ENCODE measurements at places on chromosomes 1 and 21.
A peak's percentile ranks its signal among the peaks of the same experiment; 100 is the strongest.

DNA sequence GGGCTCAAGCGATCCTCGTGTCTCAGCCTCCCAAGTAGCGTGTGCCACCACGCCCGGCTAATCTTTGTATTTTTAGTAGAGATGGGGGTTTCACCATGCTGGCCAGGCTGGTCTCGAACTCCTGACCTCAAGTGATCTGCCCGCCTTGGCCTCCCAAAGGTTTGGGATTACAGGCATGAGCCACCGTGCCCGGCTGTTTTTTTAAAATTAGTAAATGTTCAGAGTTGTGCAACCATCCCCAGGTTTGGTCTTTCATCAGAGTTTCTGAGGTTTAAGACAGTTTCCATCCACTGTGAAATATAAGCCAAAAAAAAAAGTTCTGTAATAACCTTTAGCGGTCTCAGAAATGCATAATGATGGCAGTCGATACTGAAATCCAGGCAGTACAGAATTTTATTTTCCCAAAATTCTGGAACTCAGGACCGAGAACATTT is 550 bp upstream of the SYT11 start:
- DNase-seq = no peak

DNA sequence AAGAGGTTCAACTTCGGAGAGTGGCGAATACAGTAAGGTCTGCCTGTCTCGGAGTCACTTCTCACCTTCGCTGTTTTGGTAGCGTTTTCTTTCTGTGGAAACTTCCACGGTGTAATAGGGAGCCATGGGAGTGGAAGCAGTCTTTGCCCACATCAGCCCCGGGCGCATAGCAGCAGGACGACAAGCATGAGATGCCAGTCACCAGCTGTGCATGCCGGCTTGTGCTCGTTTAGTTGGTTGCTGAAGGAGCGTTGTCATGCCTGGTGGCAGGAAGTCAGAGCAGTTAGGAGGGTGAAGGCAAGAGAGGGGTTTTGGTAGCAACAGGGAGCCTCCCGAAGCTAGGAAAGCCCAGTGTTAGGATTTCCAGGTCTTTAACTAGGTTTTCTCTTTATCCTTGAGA is 58.8 kb downstream of the MRPS6 start:
- no peak for DNase-seq

DNA sequence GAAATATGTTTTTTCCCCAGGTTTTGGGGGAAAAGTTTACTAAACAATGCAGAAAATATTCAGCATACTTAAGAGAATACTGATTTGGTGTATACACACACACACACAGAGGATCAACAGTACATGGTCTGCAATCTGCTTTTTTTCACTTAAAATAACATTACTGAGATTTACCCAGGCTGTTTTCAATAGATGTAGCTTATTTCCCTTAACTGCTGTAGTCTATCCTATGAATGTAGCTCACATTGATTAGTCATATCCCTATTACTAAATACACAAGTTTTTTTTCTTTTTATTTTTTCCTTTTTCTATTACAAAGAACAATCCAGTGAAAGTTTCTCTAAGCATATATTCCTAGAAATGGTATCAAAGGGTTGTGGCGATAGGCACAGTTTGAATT is 266.7 kb upstream of the GREM2 start:
- DNase-seq = no peak

DNA sequence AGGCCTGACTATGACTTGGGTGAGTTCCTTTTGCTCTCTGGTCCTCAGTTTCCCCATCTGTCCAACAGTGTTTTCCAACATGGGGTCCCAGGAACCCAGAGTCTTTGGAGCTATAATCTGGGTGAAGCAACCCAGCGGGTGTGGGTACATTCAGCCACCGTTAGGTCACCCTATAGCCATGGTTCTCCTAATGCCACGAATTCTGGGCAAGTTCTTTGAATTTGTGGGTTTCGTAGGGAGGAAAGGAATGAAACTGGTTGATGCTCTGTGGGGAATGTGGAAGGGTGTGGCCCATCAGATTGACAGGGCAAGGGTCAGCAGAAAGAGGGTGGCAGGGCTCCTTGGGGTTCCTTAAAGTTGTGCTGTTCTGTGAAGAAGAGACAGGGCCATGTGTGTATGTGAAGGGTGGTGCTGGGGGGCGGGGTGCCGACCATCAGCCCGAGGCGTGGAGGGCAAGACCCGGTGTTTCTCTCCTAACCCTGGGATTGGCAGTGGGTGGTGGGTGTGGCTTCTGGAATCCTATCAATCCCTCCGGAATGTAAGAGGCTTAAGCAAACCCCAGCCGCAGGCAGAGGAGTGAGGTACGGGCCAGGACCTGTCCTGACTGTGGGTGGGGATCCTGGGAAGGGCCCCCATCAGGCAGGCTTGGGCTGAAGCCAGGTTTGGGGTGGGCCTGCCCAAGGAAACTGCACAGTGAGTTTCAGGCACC is 35.5 kb upstream of the ZNF362 start:
- no peak for DNase-seq

GRCh38 chr1:69794831-69795230 is 227.1 kb downstream of the LRRC7 start:
- DNase-seq = no peak

GRCh38 chr1:53075206-53075605 is 13.2 kb downstream of the PODN start:
- no peak for DNase-seq

GRCh38 chr21:17753736-17754135 is 65.4 kb downstream of the C21orf91 start:
- no peak for DNase-seq

DNA sequence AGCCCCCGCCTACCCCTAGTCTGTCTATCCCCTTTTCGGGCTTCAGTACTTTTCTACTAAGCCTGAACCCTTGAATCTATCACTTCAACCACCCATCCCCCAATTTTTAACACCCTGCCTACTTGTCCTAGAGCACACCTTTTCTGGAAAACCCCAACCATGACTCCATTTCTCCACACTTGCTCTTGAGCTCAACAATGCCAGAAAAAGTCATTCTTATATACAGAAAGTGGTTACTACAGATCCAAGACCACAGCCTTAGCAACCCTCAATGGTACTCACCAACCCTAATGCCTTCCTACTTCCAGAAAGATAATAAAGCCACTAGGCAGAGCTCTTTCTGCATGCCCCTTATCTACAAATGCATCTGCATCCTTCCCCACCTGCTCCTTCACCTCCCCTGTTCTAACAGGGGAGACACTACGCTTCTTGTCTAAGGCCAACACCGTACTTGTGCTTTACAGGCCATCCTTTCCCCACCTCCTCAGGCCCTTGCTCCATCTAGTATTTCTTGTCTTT is 41.2 kb downstream of the DMAP1 start:
- DNase-seq = no peak

- no peak for DNase-seq
These were observed 14.4 kb downstream of the SH3GLB1 start for GRCh38 chr1:86718786-86719185.

DNA sequence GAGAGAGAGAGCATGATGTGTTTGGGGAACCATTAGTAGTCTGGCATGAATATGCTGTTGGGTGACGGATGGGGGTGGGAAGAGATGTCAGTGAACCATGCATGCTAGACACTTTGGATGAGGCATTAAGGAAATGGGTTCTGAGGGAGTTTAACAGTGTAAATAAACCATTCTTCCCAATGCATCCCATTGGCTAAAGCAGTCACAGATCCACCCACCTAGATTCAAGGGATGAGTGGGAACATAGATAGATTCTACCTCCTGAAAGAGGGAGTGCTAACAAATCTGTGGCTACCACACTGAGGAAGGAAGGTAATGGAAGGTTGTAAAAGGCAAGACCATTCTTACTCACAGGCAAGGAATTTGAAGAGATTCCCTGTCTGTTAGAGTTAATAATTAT is 129.8 kb upstream of the CACNA1E start:
- no peak for DNase-seq

DNA sequence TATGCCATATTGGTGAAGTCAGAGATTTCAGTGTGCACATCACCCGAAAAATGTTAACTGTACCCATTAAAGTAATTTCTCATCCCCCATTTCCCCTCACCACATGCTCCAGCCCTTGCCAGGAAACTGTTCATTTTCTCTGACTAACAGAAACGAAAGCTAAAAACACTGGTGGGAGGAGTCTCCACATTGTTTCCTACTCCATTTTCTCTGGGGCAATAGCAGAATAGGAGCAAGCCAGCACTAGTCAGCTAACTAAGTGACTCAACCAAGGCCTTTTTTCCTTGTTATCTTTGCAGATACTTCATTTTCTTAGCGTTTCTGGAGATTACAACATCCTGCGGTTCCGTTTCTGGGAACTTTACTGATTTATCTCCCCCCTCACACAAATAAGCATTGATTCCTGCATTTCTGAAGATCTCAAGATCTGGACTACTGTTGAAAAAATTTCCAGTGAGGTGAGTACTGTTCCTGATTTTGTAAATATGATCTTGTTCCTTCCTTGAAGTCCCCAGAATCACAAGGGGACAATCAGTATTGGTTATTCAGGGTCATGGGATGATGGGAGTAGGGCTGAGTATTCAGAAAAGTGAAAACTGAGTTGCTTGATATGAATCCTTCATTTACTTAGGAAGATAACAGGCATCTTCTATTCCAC is at the start of gene IFI16:
Gene IFI16, plus strand, starts transcription at position 204 of the 658 bp plus-strand sequence. CDS start 4,774 bp downstream, outside the sequence.
- DNase-seq = no peak

GRCh38 chr1:235714205-235714897 is 64.8 kb upstream of the GNG4 start:
- no peak for DNase-seq

DNA sequence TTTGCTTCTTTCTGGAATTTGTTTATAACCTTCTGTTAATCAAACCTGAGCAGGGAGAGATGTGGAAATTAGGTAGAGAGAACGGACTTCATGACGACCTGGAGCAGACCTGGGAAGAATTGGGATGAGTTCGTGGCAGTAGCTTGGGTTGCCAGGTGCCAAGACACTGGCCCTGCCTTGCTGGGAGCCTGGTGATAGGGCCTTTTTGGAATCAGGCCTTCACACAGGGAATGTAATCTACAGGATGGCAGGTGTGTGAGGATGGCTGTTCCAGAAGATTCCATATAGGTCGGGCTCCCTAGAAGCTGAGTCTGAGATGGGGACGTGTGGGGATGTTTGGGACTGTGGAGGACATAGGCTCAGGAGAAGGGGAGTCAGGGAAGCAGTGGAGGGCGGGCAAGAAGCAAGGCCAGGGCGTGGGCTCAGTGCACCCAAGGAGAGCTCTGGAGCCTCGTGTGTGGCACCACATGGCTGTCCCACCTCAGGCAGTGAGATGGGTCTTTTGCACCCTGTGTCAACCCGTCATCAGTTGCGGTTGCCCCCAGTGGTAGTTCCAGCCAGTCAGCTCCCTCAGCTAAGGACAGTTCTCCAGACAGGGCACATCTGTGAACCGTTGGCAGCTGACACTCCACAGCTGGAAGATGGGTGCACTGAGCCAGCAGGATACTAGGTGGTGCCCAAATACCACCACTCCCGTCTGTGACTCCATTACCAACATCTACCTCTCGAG is 395.9 kb downstream of the MATN1 start:
- DNase-seq = peak; percentile 30

GRCh38 chr1:229161740-229162139 is 109.2 kb upstream of the RAB4A start:
- DNase-seq = no peak

GRCh38 chr1:152582647-152583046 is 2.3 kb upstream of the LCE3D start:
- no peak for DNase-seq

DNA sequence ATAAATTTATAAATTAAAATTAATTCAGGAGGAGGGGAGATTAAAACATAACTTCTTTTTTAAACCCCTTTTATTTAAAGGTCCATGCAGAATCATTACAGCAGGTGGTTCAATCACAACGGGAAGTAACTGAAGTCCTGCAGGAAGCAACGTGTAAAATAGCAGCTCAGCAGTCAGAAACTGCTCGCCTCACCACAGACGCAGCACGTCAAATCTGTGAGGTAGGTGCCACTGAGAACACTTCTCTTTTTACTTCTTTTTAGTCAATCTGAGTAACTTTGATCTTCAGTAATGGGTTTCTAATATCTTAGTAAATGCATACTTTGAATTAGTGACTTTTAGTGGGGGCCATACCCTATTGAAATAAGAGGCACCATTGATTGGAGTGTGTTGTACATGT is 87.0 kb downstream of the CEP350 start:
- DNase-seq = no peak

- no peak for DNase-seq
These were observed 35.7 kb upstream of the SIM2 start for GRCh38 chr21:36663033-36663855.

GRCh38 chr1:60367532-60367931 is 294.0 kb upstream of the C1orf87 start:
- DNase-seq = no peak

DNA sequence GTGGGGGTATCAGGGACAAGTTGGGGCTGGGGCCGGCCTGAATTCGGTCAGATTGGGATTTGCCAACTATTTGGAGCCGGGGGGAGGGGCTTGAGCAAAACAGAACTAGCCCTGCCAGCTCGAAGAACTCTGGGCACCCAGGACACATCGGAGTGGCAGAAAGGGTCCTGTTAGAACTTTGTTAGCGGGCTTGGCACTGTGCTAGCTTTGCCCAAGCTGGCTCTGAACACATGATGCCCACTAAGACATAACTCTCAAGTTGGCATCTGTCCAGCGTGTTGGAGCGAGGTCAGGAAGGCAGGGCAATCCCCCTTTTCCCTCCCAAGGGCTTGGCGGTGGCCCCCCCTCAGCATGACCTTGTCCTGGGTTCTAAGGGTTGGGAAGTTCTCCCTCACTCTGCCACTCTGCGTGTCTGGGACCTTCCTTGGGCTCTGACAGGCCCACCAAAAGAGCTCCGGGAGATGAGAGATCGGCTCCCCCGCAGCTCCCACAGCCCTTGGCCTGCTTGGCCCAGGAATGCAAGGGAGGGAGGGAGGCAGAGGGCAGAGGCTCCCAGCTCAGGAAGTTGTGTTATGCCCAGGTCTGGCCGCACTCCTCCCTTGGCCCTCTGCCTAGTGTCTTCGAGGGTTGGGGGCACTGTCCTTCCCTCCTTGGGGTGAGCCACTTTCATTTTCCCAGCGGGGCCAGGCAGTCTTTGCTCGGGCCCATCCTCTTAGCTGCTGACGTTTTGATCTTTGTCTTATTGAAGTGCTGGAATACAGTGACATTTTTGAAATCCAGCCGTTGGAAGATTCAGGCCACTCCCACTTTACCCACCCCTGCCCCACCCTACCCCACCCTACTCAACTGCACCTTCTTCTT is 1.2 kb downstream of the LMNA start:
- DNase-seq = peak; percentile 59

DNA sequence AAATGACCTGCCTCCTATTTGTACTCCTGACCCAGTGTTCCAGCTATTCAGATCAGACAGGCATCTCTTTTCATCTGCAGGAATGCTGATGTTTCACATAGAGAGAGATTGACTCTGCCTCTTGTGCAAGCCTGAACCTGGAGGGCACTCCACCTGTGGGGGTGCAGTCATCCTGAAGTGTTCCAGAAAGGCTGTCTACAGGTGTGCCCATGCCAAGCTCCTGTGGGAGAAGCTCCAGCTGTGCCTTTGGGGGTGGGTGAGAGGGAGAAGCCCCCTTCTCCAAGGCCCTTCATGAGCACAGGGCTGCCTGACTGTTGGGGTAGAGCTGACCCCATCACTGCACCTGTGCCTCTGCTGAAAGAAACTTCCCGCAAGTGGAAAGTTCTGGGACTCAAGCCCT is 22.8 kb downstream of the IFI44 start:
- DNase-seq = no peak

- DNase-seq = no peak
These were observed 28.9 kb upstream of the H3-3A start for GRCh38 chr1:226033582-226033981.

GRCh38 chr1:30419831-30420230 is 303.6 kb downstream of the MATN1 start:
- peak; percentile 17 for DNase-seq
